ENCODE measurements at places on chromosomes 7 and 10. TPM values are rescaled to one million over a fixed set of nuclear protein-coding genes. Genes with fewer than 3 reads are reported as not detected.

DNA sequence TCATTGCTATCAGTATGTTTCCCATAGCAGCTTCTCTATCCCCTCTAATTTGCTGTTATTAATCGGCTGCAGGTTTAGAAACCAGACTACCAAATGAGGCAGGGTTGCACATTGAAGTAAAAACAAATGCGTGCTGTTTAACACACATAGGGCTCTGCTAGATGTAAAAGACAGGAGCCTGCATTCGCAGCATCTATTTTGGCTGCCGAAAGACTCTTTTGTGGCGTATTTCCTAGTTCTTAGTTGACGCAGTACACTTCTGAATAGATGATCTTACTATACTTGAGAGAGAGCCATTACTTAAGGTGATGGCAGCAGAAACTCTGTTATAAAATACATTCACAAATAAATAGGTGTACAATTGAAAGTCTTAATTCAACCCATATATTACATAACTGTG, 21.4 kb downstream of the SGCE start:
- no peak for DNase-seq

- DNase-seq: no peak
Measured at GRCh38 chr7:2688409-2689342, 674 bp downstream of the AMZ1 start.

DNA sequence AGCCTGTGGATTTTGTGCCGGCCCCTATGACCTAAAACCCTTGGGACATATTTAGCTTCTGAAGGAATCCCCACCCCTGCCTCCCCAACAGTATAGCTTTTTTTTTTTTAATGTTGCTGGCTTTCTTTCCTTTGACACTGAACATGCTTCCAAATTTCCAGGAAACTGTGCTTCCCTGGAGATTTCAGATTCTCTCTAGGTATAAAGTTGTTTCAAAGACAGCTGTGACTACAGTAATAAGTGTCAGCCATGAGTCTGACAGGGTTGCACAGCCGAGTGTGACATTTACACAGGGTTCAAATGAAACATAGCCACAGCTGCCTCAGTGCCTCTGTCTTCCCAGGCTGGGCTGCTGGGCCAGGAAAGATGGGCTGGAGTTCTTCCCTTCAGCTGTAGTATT, 466.6 kb upstream of the COBL start:
- no peak for DNase-seq

- no peak for DNase-seq
Measured at GRCh38 chr10:77409697-77410471, 227.7 kb downstream of the KCNMA1 start.

DNA sequence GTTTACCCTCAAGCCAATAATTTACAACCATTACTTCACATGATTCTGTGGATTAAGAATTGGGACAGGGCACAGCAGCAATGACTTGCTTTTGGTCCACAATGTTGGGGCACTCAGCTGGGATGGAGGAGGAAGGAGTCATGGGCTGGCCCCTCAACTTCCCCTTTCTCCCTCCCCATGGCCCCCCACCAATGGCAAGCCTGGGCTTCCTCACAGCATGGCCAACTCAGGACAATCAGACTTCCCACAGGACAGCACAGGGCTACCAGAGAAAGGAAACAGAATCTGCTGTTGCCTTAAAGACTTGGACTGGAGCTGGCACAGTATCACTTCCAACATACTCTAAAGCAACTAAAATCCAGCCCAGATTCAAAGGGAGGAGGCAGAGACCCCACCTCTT, 160.7 kb downstream of the PTPN20 start:
- DNase-seq: no peak

GRCh38 chr10:5571826-5572225, 47.1 kb downstream of the CALML3 start:
- DNase-seq: no peak

DNA sequence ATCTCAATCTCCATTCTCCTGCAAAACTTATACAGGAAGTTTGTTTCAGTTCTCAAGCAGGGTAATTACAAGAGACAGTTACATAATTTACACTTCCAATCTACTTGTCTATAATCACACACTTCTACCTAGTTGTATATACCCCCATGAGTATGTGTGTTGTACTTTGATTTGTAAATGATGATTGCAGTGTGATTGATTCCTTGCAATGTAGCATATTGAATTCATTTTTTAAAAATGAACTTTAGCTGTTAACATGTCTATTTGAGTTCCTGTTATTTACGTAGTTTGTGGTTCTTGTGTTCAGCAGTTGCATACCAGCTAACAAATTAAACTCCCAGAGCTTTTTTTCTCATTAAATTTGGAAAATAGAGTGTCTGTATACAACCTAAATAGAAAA, 102.5 kb upstream of the SAMD8 start:
- no peak for DNase-seq

DNA sequence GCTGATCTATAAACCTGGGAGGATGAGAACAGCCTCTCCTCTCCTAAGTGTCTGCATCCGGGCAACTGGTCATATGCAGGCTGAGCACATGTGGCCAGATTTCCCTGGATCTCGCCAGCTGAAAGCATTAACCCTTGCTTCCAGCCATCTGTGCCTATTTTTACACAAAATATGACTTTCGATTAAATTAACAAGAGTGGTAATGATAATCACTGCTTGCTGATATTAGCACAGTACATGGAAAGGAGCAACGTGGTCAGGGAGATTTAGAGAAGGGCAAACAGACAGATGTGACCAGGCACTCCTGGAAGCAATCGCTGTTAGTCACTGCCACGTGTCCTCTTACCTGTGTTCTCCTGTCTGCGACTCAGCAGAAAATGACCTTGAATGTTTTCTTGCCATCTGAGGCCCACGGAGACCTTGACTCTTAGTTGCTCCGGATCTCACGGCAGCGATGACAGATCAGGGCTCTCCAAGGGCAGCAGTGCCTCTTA, 59.5 kb upstream of the NPTX2 start:
- no peak for DNase-seq

GRCh38 chr10:7788639-7789286, 786 bp downstream of the ATP5F1C start:
- DNase-seq: no peak

DNA sequence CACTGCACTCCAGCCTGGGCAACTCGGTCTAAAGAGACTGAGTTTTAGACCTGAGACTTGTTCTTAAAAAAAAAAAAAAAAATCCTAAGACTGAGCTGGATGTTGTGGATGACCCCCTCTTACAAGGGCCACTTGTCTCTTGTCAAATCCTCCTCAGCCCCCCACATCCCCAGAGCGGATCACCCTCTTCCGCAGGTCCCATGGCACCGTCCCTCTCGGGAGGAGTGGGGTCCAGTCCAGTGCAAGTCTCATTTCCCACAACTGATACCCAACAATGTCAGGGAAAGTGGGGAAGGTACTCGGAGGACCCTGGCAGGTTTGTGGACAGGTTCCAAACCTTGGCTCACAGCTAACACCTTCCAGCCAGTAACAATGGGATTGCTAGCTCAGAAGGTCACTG, 100.3 kb downstream of the ELFN1 start:
- no peak for DNase-seq

GRCh38 chr7:103432712-103433111, 13.3 kb downstream of the SLC26A5 start:
- DNase-seq: no peak

GRCh38 chr7:4361774-4362173, 320.3 kb upstream of the FOXK1 start:
- DNase-seq: no peak

- no peak for DNase-seq
Measured at GRCh38 chr7:156380261-156380660, 260.3 kb upstream of the RNF32 start.

DNA sequence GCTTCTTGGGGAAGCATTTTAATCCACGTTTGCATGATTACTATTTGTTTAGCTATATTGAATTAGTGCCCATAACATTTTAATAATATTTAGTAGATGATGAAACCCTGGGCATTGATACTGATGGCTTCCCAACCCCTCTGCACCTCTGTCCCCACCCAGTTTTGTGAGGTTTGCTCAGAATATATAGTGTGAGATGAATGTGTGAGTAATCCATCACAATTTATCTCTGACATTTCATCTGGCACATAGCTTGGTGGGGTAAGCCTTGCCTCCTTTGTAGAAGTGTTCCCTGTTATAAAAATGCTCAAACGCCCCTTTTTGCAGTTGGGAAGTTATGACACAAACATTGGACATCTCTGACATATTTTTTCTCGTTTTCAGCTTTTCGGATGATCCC, 104.2 kb downstream of the WNT2 start:
- no peak for DNase-seq

- no peak for DNase-seq
Measured at GRCh38 chr10:102007796-102008195, 48.2 kb downstream of the ARMH3 start.

GRCh38 chr7:17940951-17941431, 697 bp upstream of the SNX13 start:
- no peak for DNase-seq

DNA sequence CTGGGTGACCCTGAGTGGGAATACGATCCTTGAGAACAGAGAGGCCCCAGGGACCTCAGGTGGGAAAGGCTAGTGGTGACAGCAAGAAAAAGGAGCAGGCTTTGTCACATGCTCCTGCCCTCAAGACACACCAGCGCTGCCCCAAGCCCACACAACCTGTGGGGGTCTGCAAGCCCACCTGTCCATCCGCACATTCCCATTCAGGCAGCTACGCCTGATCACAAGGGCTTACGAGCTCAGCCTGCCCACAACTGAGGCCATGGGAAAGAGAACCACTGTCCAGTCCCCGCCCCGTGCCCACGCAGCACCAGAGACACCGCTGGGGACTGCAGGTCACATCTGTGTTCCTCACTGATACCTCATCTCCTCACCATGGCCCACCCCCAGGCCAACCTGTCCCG, 26.7 kb downstream of the EBF3 start:
- no peak for DNase-seq

- no peak for DNase-seq
Measured at GRCh38 chr10:120477743-120478141, 20.7 kb downstream of the PLPP4 start.

GRCh38 chr7:32611201-32612099, 116.2 kb downstream of the AVL9 start:
- no peak for DNase-seq

DNA sequence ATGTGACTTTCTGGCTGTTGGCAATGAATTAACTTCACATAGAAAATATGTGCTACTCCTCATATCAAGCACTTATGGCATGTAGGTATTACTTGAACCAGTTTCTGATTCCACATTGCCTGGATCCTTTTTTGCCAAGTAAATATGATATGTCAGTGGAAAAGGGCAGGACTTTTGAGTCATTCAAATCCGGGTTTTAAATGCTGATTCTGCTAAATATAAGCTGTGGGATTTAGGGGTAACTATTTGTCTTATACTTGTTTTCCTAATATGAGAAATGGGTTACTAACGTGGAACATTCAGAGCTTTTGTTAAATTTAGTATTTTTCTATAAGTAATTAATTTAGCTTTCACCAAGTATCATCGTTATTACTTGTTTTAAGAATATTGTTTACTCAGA, 108.0 kb upstream of the HGF start:
- DNase-seq: no peak

GRCh38 chr10:5518143-5518542, 6.6 kb upstream of the CALML3 start:
- DNase-seq: no peak

DNA sequence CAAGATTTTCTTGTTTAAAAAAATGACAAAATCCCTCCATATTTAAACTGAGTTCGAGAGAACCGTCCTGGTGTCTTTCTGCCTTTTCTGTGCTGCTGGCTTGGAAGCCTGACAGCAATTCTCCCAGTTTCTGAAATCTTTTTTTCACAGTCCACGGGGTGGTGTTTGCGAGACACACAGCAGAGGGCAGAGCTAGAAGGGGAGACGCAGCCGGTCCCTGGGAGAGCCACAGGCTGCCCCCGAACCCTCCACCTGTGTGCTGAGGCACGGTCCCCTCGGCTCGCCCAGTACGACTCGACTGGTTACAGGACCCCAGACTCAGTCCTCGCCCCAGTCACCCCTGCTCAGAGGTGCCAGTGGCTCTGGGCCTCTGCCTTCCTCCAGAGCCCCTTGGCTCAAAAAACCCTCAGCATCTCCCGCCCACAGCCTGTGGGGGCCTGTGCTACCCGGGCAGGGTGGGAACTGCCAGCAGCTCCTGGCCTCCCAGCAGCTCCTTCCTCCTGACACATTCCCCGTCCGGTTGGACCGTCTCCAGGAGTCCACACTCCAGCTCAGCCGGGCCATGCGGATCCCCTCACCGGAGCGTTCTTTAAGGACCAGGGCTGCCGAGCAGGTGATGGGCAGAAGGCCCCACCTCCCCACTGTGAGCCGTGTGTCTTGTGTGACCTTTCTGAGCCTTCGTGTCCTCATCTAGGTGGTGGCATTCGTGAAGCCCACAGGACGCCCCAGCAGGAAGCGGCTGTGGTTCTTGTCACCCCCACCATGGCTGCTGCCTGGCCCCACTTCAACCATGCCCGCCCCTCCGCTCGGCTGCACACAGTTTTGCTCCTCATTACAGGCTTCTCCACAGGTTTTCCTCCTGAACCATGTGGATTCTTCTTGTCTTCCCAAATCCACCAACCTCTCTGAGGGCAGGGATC, 52.3 kb upstream of the EN2 start:
- no peak for DNase-seq

DNA sequence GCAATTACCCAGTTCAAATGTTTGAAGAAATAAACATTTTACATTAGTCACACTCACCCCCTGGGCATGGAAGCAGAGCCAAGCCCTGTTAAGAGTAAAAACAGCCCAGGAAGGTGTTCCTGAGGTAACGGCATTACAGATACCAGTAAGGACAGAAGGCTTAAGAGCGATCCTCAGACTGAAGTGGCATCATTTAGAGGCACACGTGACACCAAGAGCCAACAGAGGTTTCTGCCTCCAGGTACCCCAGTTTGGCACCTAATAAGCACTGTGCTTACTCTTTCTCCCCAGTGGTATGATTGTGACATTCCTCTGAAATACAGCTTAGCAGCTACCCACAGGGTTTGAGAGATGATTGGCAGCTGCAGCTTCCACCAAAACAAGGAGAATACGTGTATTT, 17.2 kb downstream of the MMS19 start:
- DNase-seq: no peak

- DNase-seq: peak; percentile 56
Measured at GRCh38 chr7:135801045-135801693, 52.6 kb upstream of the FAM180A start.

GRCh38 chr7:23474829-23475575, 4.7 kb upstream of the IGF2BP3 start:
- no peak for DNase-seq

- no peak for DNase-seq
Measured at GRCh38 chr7:82106201-82106600, 336.4 kb upstream of the HGF start.

- DNase-seq: no peak
Measured at GRCh38 chr10:28939281-28940157, 262.2 kb downstream of the BAMBI start.

- DNase-seq: no peak
Measured at GRCh38 chr10:49474901-49475300, 64.0 kb downstream of the ERCC6 start.

Gene CH25H
- 0.10 TPM for total RNA-seq

Gene GJD4
- total RNA-seq: not detected

Gene SP8
- not detected for total RNA-seq

Gene SFRP5
- 0.64 TPM for total RNA-seq

Gene ANKRD7
- 1.0 TPM for total RNA-seq

Gene MAGI2
- total RNA-seq: 5.4 TPM

Gene NUDT5
- 54.0 TPM for total RNA-seq

Gene TSPAN12
- total RNA-seq: 1.4 TPM

Gene GPR26
- not detected for total RNA-seq

Gene PRR15
- total RNA-seq: 0.23 TPM

Gene OR2A5
- total RNA-seq: not detected

Gene TRIM73
- total RNA-seq: 4.1 TPM

Gene JCAD
- 40.7 TPM for total RNA-seq

Gene SEPTIN7
- 292 TPM for total RNA-seq
